ENCODE measurements at places on chromosomes 2 and 18.

DNA sequence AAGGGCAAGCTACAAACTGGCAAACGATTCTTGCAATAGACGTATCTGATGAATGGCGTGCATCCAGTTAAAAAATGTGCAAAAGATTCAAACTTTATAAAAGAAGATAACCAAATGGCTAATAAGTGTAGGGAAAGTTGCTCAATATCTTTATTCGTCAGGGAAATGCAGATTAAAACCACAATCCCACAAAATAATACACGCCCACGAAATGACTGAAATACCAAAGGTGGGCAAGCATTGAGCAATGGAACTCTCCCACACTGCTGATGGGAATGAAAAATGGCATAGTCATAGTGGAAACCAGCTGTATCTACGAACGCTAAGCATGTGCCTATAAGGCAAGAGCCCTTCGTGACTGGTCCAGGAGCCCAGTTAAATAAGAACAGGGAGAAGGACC lies 168.6 kb upstream of the SIX2 start:
- peak; percentile 87 for DNase-seq

DNA sequence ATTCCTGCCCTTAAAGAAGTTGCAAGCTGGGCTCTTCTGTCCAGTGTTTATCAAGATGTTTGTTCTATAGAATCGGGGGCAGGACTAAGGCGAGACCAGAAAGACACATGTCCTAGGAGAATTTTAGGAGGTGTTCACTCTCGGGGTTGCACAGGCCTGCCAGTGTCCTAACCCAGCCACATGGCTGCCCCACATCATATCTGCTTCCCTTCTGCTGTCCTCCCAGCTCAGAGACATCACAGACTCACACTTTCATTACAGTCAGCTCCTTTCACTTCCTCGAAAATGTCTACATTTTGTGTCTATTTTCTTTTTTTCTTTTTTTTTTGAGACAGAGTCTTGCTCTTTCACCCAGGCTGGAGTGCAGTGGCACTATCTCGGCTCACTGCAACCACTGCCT lies 10.7 kb upstream of the MRO start:
- DNase-seq, result no peak

- DNase-seq, result no peak
These were observed 166.3 kb upstream of the SERTAD2 start for GRCh38 chr2:64819774-64820688.

DNA sequence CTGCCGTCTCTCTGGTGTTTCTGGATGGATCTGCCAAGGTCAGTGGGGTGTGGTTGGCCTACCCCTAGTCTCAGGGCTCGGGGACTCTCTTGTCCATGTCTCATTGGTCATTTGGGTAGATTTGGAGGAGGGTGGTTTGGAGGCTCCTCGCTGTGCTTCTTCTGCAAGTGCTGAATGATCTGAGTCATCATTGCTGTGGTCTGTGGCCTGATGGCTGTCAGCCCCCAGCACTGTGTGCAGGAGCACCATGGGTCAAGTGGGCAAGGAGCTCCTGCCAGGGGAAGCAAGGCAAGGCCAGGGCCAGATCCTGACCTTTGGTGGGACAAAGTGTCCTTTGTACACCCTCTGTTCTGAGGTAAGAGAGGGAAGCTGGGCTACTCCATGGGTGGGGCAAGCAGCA lies 221.8 kb downstream of the FHOD3 start:
- peak; percentile 23 for DNase-seq
